ENCODE measurements at places on chromosomes 7 and 10.

GRCh38 chr7:33581236-33581635 is 324.1 kb upstream of the BMPER start:
- DNase-seq: no peak

DNA sequence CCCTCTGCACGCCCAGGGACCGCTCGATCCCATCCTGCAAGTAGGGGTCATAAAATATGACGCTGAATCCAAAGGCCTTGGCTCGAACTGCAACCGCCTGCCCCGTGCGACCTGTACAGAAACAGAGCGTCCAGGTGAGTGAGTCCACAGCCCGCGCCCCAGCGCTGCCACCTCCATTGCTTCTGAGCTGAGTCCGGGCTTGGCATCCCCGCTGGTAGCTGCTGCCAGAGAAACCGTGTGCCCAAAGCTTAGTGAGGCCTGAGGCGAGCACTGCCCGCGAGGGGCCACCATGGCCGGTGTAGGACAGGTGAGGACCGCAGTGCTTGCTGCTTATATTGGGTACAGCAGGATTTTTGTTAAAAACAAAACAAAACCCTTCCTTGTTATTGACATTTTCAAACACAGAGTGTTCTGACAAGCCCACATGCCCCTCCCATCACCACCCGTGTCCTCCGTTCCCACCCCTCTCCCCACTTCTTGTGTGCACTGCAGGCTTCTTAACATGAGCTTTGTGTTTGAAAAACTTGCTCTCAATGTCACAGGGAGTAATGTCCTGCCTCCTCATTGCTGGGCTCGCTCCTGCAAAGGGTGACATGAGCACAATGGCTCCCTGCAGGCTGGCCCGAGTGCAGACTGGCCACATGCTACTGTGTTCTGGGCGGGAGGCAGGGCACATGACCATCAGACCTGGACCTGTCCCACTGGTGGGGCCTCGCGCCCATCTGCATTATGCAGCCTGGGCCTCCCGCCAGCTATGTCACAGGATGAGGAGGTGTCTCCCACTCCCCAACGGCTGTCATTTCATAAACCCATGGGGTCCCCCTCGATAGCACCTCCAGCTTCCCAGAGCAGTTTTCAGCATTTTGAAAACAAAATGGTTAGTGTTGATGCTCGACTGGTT is 52.9 kb downstream of the ZRANB1 start:
- no peak for DNase-seq

- DNase-seq: no peak
Measured at GRCh38 chr7:2974093-2974819, 69.4 kb downstream of the CARD11 start.

DNA sequence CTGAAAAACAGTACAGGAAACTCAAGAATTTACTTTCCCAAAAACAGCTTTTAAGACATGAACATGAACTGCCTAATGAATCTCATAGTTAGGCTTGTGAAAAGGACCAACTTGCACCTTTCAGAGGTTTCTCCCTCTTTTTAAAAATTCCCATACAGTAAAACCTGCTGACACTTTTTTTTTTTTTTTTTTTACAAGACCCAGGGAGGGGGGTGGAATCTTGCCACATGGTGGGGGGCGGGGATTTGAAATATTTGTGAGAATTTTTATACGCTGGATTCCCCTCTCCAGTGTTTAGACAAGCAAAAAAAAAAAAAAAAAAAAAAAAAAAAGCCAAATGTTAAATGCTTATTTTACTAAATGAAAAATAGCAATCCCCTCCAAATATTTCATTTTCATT is 57.4 kb downstream of the HIBADH start:
- no peak for DNase-seq

DNA sequence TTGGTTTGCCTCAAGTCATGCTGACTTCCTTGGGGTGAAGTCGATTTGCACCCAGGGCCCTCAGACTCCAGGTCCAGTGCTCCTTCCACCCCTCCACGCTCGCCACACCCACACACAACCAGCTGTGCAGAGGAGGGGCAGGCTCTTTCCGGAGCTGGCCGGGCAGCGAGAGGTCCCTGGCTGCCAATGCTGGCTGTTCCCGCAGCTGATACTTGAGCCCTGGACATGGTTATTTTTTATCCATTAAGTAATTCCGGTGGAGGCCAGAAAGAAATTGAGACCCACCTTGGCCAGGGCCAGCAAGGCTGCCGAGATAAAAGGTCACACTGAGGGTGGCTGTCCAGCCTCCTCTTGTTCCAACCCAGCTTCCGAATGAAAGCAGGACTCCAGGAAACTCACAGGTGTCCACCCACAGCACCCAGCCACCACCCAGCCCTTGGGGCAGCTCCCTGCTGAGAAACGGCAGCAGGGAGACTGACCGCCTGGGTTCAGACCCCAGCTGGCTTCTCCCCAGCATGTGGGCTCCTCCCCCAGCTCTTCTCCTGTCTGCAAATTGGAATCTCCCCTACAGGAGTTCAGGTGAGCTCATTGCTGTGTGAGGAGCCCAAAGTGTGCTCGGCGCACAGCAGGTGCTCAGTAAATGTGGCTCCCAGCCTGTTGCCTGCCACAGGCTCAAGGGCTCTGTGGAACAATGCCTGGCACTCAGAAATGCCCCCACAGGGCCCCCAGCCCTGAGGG is 77.8 kb downstream of the PDGFA start:
- no peak for DNase-seq
